Breast epithelium (tissue), 4 donors: ENCODE measurements at places on chromosomes 16 and 17.

GRCh38 chr17:71828182-71828596 is 292.6 kb upstream of the SOX9 start:
- no peak overlapping the region for H3K4me3 ChIP-seq
- H3K27ac ChIP-seq: no peak overlapping the region
- H3K27me3 ChIP-seq: peaks cover 15% of the 10 kb centered on the region
- no peaks in the 10 kb centered on the region for H3K4me1 ChIP-seq
- DNase-seq: no peak
- no peaks in the 10 kb centered on the region for H3K36me3 ChIP-seq

GRCh38 chr16:11093572-11094074 is 149.3 kb downstream of the CLEC16A start:
- H3K4me1 ChIP-seq: no peaks in the 10 kb centered on the region
- no peaks in the 10 kb centered on the region for H3K36me3 ChIP-seq
- no peak overlapping the region for H3K4me3 ChIP-seq
- no peak overlapping the region for H3K27ac ChIP-seq

GRCh38 chr17:36209575-36209974 is 1.3 kb upstream of the CCL4L2 start:
- H3K4me1 ChIP-seq: no peaks in the 10 kb centered on the region
- no peaks in the 10 kb centered on the region for H3K27me3 ChIP-seq
- DNase-seq: no peak
- H3K36me3 ChIP-seq: no peaks in the 10 kb centered on the region
- no peak overlapping the region for H3K27ac ChIP-seq
- no peak overlapping the region for H3K4me3 ChIP-seq

DNA sequence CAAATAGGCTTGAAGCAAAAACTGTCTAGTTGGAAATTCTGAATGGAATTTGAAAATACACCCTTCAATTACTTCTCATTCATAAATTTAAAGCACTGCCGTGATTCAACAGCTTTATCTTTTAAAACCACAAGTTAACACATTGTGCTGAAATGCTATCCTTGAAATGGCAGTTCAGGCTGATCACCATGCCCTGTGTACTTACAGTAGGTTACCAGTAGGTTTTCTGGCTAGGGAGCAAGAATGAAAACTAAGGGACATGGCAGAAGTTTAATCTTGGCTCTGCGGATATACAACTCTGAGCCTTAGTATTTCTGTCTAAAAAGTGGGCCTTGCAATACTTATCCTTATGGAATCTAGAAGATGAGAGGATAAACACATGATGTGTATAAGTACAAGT is 28.0 kb downstream of the NXPH3 start:
- H3K36me3 ChIP-seq: peaks cover 8% of the 10 kb centered on the region
- H3K27me3 ChIP-seq: no peaks in the 10 kb centered on the region
- H3K27ac ChIP-seq: peak overlapping the region; percentile 9
- H3K4me3 ChIP-seq: no peak overlapping the region
- no peaks in the 10 kb centered on the region for H3K4me1 ChIP-seq
- no peak for DNase-seq

DNA sequence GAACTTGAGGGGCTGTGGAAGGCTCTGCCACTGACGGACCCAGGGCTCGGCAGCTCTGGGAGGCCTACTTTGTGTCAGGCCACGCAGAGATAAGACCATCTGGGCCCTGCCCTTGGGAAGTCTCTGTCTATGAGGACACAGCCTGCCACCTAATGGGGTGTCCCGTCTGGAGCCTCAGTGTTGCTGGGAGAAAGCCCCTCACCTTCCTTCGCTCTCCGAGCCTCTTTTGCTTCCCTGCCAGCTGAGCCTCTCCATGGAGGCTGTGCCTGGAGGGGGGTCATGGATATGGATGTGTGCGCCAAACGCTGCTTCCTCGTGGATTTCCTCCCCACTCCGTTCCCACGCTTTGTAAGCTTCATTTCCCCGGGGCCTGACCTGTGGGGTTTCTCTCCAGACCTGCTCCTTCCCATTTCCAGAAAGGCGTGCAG is 228.8 kb downstream of the SEC14L1 start:
- H3K4me3 ChIP-seq: no peak overlapping the region
- peaks cover 42% of the 10 kb centered on the region for H3K4me1 ChIP-seq
- peak overlapping the region; percentile 95 for H3K27ac ChIP-seq

DNA sequence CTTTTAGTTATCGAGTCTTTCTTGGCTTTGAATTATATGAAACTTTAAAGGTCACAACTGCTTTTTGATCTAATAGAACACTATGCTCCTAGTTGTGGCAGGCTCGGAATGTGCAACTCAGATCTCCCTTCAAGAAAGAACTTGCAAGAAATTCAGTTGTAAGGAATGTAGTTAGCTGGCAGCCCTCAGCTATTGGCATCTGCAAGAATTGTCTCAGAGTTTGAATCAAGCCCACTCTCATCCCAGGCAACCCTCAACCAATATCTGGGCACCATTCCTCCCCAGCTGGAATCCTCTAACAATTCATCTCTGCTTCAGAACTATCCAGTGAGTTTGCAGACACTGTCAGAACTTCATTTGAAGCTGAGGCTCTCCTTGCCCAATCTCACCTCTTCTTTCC is 447.2 kb downstream of the KIF2B start:
- H3K27me3 ChIP-seq: no peaks in the 10 kb centered on the region
- no peak overlapping the region for H3K4me3 ChIP-seq
- no peak for DNase-seq
- peak overlapping the region; percentile 61 for H3K27ac ChIP-seq

DNA sequence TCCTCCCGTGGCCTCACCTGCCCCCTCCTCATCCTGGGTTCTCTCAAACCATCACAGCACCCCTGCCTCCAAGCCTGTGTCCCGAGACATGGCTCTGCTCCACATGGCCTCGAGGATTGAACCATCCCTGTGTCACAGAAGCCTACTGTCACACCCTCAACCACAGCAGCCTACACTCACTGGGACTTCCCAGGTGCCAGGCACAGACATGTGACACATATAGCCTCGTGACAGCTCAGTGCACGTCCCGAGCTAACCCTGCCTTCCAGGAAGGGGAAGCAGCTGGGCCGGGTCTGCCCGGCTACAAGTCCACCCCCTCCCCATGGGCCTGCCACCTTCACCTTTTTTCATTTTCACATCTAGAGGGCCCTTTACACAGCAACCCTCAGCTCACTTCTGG is 238.3 kb downstream of the CPPED1 start:
- no peak for DNase-seq
- H3K27ac ChIP-seq: no peak overlapping the region
- no peaks in the 10 kb centered on the region for H3K27me3 ChIP-seq
- no peaks in the 10 kb centered on the region for H3K36me3 ChIP-seq

DNA sequence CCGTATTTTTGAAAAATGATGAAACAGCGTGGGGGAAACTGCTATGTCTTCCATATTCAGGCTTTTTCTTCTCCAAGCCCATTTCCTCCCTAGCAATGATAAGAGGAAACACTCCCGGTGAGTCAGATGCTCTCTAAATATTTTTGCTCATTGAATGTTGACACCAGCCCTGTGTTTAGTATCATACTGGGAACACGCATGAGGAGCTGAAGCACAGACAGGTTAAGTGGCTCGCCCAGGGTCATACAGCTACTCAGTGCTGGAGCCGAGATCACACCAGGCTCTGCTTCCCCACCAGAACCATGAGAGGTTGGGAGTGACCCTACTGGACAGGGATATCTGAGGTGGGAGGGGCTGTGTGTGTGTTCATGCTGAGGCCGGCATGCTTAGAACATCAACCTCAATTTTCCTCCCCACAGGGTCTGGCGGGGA is 37.8 kb upstream of the ADGRG1 start:
- H3K36me3 ChIP-seq: no peaks in the 10 kb centered on the region
- H3K4me1 ChIP-seq: no peaks in the 10 kb centered on the region
- no peak for DNase-seq
- peak overlapping the region; percentile 63 for H3K27ac ChIP-seq
- no peaks in the 10 kb centered on the region for H3K27me3 ChIP-seq
